ENCODE measurements at places on chromosomes 11 and 22.

- peak; percentile 63 for DNase-seq
These were observed 1.0 kb downstream of the LMO1 start for GRCh38 chr11:8262552-8263108.

- no peak for DNase-seq
These were observed 16.2 kb upstream of the EIF4G2 start for GRCh38 chr11:10824888-10825287.

GRCh38 chr22:18970176-18970947, 34.3 kb upstream of the PRODH start:
- DNase-seq, result no peak

DNA sequence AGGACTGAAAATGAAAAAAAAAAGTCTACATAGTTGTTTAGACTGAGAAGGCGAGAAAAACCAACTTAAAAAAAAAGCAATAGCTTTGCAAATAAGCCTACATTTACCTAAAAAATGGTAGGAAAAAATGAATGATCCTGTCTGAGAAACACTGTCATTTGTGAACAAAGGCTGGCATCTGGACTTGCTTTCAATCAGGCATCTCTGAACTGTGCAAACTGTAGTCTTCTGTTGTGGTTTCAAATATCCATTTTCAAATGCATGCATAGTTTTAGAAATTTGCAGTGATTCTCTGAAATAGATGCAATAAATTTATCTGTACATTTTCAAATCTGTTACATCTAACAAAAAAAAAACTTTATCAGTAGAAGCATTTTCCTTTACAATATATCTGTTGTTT, 106.1 kb upstream of the LUZP2 start:
- no peak for DNase-seq
